HepG2 (cell line): ENCODE measurements at places on chromosomes 16 and 17.

DNA sequence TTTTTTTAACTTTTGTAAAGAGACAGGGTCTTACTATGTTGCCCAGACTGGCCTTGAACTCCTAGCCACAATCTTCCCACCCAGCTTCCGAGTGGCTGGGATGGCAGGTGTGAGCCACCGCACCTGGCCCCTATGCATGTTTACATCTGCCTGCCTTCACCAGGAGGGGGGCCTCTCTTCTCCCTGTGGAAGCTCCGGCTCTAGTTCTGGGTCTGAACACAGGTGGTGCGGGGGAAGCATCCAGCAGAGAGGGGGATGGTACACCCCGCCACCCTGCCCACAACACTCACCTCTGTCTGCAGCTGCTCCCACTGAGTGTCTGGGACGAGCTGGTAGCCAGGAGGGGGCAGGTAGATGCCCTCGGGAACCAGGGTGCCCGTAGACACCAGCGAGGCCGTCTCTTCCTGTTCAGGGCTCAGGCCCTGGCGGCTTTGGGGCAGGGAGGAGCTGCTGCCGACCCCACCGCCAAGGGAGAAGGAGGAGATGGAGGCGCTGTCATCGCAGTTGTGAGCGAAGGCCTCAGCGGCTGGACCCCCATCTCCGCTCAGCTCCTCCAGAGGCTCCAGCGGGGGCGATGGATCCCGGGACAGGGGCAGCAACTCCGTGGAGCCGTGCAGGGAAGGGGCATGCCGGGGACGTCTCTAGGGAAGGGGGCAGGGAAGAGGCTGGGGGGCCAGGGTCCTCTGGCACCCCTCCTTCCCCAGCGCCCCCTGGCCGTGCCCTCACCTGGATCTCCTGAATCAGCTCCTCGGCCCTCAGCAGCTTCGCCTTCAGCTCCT lies 10.9 kb downstream of the RABEP2 start:
- DNase-seq, result no peak

- DNase-seq, result no peak
Measured at GRCh38 chr17:1511756-1512321, 4.6 kb downstream of the INPP5K start.

GRCh38 chr17:78132084-78132676 lies 1.6 kb downstream of the TMC8 start:
- DNase-seq, result no peak

DNA sequence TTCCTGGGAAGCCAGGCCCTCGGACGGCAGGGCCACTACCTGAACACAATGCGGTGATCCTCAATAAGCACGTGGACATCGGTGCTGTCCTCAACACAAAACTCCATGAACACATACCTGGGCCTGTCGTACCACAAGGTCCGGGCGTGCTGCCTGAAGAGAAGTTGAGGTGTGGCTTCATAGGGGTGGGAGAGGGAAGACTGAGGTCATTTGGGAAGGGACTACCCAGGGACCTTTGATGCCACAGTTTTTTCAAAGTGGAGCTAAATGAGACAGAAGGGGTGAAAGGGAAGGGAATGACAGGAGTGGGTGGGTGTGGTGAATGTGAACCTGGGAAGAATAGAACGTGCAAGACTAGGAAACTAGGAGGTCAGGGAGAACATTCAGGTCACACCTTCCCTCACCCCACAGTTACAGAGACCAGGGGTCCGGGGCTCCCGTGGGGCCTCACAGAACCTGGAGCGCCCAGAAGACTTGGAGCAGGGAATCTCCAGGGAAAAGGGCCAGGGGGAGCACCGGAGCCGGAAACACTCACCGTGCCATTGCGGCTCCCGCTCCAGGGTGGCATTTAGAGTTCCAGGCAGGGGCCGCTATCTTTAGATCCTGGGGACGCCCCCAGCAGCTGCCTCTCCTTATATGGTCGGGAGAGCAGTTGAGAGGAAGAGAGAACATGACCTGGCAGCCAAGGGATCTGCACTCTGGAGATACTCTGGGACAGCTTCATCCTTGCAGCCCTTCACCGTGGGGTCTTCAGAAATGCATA lies at the start of gene PTGES3L:
TSS of gene PTGES3L (minus strand) at position 570 of the 763 bp plus-strand sequence. CDS start at position 543, 27 bp downstream.
- peak; percentile 88 for DNase-seq

DNA sequence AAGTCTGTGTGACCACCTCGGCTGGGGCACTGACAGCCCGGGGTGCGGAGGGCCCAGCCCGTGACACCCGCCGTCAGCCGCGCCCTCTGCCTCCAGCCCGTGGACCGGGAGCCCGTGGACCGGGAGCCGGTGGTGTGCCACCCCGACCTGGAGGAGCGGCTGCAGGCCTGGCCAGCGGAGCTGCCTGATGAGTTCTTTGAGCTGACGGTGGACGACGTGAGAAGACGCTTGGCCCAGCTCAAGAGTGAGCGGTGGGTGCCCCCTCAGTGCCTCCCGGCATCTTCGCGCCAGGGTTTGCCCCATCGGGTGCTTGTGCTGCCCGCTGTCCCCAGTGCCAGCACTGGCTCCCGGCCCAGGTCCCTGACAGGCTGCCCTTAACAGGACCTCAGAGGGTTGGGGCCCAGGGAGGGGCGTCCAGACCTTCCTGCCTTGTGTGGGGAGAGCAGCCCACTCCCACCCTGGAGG lies 13.7 kb downstream of the CENPX start:
- DNase-seq, result no peak

GRCh38 chr17:82275326-82275725 lies 1.8 kb upstream of the CSNK1D start:
- DNase-seq, result no peak

DNA sequence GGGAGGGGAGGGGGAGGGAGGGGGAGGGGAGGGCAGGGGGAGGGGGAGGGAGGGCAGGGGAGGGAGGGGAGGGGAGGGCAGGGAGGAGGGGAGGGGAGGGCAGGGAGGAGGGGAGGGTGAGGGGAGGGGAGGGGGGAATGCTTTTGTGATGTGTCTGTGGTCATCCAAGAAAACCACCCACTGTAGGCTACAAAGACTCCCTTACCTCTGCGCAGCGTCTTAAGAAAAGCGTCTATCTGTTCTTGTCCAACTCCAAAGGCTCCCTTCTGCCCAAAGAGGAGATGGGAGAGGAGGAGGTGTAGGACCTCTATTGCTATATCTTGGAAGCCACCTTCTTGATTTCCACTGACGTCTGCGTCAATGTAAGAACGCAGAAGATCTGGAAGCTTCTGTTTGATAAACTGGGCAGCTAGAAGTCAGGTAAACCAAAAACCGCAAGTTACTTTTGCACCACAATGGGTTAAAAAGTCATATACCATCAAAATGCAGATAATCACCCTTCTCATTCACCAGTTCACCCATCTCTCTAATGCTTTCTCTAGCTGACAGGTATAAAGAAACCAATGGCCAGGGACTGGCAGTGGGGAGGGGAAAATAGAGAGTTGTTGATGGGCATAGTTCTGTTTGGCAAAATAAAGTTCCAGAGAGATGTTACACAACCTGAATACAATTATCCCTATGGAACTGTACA lies 43.1 kb downstream of the CNOT1 start:
- DNase-seq, result no peak

- no peak for DNase-seq
Measured at GRCh38 chr16:86549893-86550190, 5.2 kb downstream of the MTHFSD start.

GRCh38 chr16:1763521-1764511 lies 7.5 kb downstream of the NME3 start:
- DNase-seq, result no peak

- DNase-seq, result no peak
Measured at GRCh38 chr17:29667969-29668368, 45.3 kb upstream of the CORO6 start.

GRCh38 chr16:50502616-50503011 lies 45.6 kb upstream of the NKD1 start:
- DNase-seq, result peak; percentile 87

DNA sequence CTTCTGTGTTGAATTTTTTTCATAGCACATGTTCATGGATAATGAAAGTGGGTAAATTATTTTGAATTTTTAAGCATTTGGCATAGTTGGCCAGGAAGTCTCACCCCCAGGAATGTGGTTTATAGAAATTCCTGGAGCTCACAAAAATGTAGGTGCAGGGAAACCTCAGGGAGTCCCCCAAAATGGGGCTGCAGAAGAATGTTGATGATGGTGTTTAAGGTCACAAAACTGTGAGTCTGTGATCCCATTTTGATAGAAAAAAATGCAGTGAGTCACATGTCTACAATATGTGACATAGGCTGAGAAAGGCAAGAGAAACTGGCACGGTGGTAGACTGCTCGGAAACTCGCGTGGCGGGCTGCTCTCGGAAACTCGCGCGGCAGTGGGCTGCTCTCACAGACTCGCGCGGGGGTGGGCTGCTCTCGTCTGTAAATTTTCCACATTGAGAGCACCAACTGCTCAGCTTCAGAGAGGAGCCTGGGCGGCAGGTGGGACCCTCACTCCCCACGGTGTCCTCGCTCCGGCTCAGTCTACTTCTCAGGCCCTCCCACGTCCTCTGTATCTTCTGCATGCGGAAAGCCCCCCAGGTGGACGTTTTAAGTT lies 18.7 kb upstream of the MC1R start:
- no peak for DNase-seq

DNA sequence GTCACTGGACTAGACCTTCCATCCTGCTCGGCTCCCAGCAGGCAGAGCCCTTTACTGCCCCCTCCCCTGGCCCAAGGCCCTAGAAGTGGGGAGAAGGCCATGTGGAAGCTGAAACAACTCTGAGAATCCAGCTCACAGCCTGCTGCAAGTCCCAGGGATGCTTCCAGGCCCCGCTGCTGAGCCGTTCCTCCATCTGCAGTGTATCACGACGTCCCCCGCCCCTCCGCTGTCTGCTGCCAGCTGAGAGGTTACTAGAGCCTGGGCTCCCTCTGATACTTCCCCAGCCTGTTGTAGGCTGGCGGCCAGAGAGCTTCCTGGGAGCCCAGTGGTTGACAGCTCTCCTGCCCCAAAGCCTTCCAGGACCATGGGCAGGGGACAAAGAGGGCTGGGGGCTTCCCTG lies 118.2 kb downstream of the MGAT5B start:
- DNase-seq, result no peak

DNA sequence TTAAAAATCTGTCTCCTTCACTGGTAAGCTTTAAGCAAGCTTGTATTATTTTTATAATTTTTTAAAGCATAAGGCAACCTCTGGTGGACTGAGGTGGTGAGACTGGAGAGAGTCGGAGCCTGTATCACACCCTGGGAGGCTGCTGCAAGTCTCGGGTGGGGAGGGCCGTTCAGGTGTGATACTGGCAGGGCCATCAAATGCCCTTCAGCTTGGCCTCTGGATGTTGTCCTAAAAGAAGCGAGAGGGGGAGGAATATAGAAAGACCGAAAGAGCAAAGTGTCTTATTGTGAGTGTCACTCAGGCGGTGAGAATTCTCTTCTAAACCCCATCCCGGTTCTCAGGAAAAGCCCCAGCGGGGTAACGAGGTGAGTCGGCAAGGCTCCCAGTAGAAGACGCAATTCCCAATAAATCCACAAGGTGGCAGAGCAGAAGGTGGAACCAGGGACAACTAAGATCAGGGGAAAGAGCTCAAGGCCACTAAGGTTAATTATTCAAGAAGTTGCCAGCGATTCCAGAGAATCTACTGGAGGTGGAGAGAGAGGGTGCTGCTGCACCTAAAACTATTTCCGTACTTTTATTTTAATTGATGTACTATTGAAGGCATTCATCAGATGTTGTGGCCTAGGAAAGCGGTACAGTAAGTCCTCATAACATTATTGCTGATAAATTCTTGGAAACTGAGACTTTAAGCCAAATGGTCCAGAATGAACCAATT lies 14.1 kb downstream of the C17orf67 start:
- peak; percentile 89 for DNase-seq

DNA sequence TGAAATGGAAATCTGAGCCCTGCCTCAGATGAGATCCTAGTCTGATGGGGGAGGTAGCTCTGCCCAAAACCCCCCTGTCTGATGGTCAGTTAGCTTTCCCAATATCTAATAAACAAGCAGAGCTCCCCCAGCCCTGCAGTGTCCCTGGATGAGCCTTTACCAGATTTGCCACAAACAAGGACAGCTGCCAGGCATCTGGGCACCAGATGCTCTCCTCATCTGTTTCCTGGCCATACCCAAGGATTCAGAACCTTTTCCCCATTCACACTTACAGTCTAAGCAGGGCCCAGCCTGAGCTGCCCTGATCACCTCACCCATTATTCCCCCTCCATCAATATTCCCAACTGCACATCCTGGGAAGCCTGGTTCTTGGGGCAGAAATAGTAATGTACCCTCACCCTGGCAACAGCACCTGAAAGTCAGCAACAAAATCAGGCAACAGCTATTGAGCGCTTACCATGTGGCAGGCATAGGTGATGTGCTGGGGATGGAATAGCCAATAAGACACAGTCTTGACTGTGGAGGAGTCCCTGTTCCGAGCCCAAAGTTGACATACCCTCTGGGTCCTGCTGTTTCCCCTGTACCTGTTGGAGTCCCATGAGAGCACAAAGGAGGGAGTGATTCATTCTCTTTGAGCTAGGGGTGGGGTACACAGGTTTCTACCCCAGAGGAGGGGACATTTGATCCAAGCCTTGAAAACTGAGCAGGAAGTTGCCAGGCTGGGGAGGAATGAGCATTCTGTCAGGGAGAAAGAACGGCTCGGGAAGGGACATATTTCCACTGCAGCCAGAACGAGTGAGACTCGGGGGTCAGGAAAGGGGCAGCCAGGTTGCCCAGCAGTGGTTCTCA lies 147.4 kb downstream of the TMEM132E start:
- DNase-seq, result no peak

- peak; percentile 42 for DNase-seq
Measured at GRCh38 chr16:4613636-4614570, 785 bp downstream of the UBALD1 start.

- no peak for DNase-seq
Measured at GRCh38 chr16:81626181-81626674, 152.9 kb upstream of the PLCG2 start.

- no peak for DNase-seq
Measured at GRCh38 chr17:4870855-4871254, 28.5 kb upstream of the C17orf107 start.

- no peak for DNase-seq
Measured at GRCh38 chr16:66976746-66977145, 11.6 kb upstream of the CES4A start.

GRCh38 chr16:79296491-79296890 lies 304.0 kb downstream of the MAF start:
- no peak for DNase-seq

GRCh38 chr17:36545077-36545464 lies 352 bp downstream of the GGNBP2 start:
- no peak for DNase-seq

DNA sequence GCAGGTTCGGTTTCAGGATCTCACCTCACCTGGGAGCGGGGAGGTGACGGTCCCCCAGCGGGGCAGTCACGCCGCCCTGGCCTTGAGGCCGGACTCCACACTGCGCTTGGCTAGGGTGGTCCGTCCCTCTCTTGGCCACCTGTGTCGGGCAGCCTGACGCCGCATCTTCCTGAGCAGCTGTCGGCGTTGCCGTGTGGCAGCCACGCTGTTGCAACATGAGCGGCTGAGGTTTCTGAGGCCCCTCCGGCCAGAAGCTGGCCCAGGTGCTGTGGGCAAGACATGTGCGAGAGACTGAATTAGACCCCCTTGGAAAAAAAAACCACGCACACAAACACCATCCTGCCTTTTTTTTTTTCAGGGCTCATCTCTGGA lies 49.2 kb downstream of the IRF8 start:
- no peak for DNase-seq

GRCh38 chr17:19306160-19307111 lies 56.1 kb downstream of the B9D1 start:
- DNase-seq, result peak; percentile 67
